Inflammatory macrophage (primary cell): ENCODE measurements at places on chromosomes 16 and 17.

DNA sequence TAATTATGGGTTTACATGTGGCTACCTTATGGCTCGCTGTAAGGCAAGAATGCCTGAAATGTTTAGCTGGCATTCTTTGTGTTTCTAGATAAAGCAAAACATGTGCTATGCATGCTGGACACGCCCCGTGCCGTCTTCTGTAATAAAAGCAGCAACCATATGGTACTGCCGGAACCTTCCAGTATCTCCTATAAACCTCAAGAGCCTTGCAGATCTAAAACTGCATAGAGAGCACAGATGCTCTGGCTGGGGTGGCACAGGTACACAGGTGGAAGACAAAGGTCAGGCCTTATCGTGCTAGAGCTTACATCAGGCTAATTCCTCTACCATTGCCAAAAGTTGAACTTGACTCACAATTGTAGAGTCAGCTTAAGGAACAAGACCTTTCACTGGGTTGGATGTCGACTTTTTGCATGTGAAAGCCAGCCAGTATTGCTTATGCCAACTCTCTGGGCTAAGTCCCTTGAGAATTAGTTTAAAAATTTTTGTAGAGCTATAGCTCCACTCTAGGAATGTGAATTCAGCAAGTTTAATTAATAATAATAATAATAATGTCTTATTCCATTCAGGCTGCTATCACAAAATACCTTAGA is 187.4 kb upstream of the CACNG5 start:
- no peak for DNase-seq

DNA sequence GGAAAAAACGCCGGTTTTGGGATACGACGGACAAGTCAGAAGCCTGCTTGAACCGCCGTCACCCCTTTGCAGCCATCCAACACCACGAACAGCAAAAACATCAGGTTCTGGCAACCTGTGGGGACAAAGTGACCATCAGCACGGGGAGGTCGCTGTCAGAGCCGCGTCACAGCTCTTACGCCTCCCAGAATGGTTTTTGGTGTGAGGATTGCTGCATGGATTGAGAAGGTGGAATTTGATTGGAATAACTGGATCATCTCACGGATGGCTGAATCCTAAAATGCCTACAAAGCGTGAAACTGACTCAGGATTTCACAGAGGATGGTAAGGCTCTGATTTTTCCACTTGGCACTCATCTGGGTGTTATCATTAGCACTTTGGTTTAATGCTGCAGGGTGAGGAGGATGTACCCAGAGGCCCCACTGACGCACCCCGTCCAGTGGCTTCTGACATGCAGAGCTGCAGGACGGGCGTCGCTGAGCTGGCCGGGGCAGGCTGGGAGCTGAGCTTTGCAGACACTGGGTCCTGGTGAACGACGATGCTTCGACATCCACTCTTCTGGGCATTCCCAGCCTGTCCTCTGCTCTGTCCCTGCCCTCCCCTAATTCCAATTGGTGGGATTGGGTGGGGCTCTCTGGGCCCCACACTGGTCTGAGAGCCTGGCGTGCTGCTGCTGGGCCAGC is 73.4 kb upstream of the CREBBP start:
- no peak for DNase-seq

DNA sequence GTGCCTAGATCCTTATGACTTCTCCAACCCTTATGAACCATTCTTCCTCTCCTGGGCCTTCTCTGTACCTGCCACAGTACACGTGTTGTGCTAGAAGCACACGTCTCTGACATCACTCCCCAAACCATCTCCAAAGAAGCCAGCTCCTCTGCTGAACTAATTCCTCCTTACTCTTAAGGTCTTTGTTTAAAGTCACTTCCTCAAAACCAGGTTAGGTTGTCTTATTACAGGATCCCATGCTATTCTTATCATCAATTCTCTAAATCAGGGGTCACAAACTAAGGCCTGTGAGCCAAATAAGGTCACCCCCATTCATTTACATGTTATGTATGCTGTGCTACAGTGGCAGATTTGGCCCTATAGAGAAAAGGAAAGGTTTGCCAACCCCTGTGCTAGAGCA is 4.0 kb downstream of the SUPT6H start:
- DNase-seq, result no peak

GRCh38 chr16:47483616-47484015 is 22.5 kb downstream of the PHKB start:
- no peak for DNase-seq

GRCh38 chr17:64315032-64315490 is 52.0 kb upstream of the TEX2 start:
- DNase-seq, result no peak

- peak; percentile 37 for DNase-seq
These were observed 377.8 kb upstream of the TNRC6C start for GRCh38 chr17:77580531-77581270.

DNA sequence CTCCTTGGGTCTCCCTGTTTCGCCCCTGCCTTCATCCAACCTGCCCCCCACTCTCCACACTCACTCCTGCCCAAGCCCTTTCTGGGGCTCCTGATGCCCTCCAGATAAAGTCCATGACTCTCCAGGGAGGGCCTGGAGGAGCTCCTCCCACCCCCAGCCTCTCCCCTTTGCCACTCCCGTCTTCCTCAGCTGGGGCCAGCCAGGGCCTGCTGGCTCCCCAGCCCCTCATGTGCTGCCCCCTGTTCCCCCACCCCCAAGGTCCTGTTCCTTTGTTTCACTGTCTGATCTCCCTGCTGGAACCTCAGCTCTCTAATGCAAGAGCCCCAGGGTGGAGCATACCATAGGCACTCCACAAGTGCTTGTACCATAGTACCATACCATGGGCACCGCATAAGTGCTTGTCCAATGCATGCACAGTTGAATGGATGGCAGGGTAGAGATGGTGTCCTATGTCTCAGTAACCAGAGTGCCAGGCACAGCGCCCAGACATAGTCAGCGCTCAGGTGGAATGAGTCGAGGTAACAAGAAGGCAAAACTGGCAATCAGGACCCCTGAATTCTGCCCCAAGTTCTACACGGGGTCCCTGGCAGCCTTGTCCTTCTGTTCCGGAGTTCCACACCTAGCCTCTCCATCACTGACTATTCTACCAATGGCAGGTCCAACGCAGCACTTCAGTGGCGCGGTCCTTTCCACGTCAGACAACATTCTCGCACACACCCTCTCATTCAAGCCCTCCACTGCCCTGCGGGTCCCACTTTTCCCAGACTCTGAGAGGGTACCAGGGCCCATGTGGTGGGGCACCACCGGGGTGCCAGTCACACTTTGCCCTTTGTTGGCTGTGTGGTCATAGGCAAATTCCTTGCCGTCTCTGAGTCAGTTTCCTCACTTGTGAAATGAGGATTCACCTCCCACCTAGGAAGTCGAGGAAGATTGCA is 1.4 kb downstream of the PLCD3 start:
- DNase-seq, result no peak

DNA sequence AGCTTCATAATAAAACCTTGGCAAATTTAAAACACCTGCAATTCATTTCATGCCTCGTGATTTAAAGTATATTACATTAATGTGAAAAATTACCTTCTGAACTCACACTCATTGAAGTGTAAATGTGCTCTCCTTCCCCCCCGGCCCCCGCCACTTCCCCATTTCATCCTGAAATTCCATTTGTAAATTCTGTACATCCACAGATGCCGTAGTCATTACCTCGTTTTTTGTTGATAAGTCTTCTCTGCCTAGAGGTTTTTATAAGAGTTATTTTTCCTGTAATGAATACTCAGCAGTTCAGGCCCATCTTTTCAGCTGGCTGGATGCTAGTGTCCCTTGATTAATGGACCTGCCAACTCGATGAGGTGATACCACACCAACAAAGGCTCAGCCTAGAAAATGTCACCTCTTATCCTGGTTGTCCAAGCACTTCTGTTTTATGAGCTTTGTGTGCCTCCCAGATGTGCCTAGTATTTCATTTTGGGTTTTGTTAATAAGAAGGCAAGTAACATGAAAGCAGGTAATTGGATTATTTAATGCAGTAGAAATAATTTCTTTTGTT is 64.8 kb upstream of the KIFC3 start:
- DNase-seq, result no peak

DNA sequence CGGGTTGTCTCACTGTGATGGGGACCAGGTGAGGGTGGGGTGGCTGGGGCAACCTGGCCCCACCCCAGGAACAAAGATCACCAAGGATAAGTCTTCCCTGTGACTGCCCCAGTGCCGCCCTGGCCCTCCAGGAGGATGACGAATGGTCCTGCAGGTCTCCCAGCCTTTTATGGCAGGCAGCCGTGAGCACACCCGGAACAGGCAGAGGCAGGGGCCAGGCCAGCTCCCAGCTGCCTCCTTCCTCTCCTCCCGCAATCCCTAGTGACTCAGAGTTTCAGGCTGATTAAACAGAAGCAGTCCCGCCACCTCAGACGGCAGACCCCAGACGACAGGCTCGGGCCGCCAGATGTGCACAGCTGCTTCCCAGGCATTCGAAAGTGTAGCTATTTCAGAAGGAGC is 13.3 kb downstream of the JUP start:
- no peak for DNase-seq
